ENCODE measurements at places on chromosomes 12 and 14. TPM values are rescaled to one million over a fixed set of nuclear protein-coding genes. Genes with fewer than 3 reads are reported as not detected.

The TEX52 gene
- not detected for total RNA-seq

The GUCY2C gene
- total RNA-seq: not detected

The KLRG1 gene
- 0.56 TPM for total RNA-seq

The MYF6 gene
- total RNA-seq: not detected

The PPP1R36 gene
- total RNA-seq: 0.28 TPM

The NFE2 gene
- total RNA-seq: 0.28 TPM

The MANSC4 gene
- not detected for total RNA-seq

The MYF5 gene
- not detected for total RNA-seq

The NRXN3 gene
- 4.8 TPM for total RNA-seq

The MUCL1 gene
- total RNA-seq: not detected

The RGS6 gene
- not detected for total RNA-seq

The HSPB8 gene
- 12.9 TPM for total RNA-seq

The C1R gene
- 38.4 TPM for total RNA-seq

The KCNMB4 gene
- total RNA-seq: 0.90 TPM

The LHX5 gene
- total RNA-seq: not detected

Measured in IMR-90 (cell line).